ENCODE measurements at places on chromosomes 11 and 22. TPM values are rescaled to one million over a fixed set of nuclear protein-coding genes. Genes with fewer than 3 reads are reported as not detected.

DNA sequence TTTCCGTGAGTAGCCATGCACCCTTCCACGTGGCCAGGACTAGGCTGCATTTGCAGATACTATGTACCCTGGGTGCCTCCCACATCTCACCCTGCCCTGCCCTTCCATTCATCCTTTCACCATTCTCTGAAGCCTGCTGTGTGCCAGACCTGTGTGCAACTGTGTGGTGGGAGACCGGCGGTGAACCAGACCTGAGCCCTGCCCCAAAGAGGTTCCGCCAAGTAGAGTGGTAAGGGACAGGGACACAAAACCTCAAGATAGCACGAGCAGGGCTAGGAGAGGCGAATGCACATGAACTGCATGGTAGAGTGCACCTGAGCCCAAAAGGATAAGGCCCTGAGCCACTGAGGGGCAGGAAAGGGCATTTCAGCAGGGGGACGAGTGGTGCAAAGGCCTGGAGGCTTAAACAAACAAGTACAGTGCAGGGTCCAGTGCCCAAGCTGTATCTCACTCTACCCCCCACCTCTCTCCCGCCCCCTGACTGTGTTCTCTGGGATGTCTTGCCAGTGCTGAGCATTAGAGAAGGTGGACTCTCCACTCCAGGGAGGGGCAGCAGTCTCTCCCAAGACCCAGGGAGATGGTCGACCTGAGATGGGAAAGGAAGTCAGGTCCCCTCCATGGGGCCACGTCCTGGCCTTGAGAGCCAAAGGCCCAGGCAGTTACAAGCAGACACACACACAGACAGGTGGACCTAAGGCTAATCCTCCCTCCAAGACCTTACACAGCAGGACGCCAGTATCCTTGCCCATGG, 14.1 kb upstream of the ARAP1 start:
- no peak for DNase-seq

RAB36 gene
- 0.74 TPM for total RNA-seq

RIBC2 gene
- total RNA-seq, result not detected

- DNase-seq, result no peak
Observed at GRCh38 chr11:74449369-74449931, 17.9 kb downstream of the KCNE3 start.

- no peak for DNase-seq
Observed at GRCh38 chr11:129610125-129610524, 205.5 kb upstream of the TMEM45B start.

- no peak for DNase-seq
Observed at GRCh38 chr11:71580057-71581003, 2.3 kb downstream of the KRTAP5-11 start.

PRR33 gene
- 4.4 TPM for total RNA-seq

DNA sequence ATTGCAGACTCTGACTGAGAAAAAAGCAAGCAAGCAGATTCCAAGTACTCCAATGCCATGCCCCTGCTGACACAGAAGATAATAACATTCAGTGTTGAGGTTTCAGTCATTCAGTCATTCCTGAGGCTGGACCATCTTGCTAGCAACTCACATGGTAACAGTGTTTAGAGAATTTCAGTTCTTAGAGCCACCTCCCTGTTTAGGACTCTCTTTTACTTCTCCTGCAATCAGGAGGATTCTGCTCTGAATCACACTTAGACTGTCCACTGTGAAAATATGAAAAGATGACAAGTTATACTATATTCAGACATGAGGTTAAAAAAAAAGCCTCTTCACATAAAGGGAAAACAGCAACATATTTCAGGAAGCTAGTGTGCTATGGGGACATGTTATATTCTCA, 183.9 kb upstream of the CTSC start:
- DNase-seq, result no peak

GALR3 gene
- total RNA-seq, result not detected

GRCh38 chr11:35418282-35419183, 825 bp downstream of the SLC1A2 start:
- no peak for DNase-seq

OR5M8 gene
- total RNA-seq, result not detected

DNA sequence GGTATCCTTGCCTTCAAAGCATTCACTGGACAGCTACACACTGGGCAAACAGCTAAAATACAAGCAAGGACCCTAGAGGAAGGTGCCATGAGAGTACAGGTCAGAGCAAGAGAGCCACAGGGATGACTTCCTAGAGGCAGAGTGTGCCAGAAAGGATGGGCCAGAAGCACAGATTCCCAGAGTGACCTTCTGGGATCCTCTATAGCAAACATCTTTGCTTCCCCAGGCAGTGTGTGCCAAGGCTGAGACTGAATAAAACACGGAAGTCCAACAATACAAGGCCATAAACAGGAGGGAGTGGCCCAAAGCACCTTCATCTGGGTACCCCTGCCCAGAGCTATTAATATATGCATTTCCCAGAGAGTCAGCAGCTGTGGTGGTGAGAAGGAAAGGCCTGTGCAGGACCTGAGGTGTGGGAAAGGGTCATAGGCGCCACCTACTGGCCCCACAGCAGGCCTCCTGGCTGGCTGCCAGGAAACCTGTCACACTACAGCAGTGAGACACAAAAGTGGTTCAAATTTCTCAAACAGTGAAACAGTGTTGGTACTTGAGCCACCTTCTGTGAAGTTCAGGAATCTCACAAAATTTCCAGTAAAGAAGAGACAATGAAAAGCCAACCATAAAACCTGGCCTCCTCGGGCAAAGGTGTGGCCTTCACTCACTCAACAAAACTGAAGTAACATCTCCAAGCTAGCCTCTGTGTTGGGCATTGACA, 20.3 kb downstream of the CLPB start:
- peak; percentile 93 for DNase-seq

DNA sequence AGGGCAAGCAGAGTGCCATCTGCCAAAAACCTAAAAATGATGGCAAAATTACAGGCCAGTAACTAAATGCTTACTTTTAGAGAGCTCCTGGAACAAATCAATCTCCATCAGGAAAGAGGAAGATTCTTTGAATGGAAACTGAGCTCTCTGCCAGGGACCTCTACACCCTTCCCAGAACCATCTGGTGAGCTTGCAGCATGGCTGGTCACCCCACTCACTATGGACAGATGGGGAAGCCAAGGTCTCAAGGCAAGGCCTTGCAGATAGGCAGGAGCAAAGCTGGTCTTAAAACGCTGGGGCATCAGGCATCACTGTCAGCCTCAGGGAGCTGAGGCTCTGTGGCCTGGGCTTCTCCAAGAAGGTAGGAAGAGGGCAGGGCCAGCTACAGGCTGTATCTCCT, 36.2 kb downstream of the SERGEF start:
- DNase-seq, result no peak

DNA sequence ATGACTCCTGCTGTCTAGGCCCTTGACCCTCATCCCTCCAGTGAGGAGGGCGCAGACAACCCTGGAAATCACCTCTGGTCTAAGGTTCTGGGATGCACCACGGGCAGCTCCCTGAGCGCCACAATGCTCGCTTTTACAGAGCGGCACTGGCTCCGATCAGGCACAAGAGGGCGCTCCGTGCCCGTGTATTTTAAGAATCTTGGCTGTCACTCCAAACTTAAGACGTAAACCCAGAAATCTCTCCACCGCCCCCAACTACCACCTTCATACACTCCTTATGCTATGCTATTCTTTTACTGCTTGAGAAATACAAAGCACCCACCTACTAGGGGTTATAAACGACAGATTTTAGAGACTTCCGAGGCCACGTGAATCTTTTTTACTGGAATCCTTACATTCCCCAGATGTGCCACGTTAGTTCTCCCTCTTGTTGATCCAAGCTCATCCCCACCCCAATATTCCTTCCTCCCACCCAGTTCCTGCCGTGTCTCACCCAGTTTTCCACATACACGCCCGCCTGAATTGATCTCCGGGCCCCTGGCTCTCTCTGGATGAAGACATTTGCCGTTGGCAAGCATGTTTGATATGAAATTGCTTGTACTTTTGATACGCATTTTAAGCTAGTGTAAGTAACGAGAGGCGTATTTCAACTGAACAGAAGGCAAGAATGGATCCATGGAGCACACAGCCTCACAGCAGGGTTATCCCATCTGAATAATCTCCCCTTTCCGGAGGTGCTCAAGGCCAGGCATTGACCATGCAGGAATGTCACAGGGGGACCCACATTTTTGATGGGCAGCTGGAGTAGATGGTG, 453.5 kb downstream of the OPCML start:
- DNase-seq, result peak; percentile 55

GRCh38 chr11:7637447-7638157, 35.7 kb downstream of the CYB5R2 start:
- DNase-seq, result no peak

POU2AF1 gene
- total RNA-seq, result 0.62 TPM

BRSK2 gene
- total RNA-seq, result 0.74 TPM

DNA sequence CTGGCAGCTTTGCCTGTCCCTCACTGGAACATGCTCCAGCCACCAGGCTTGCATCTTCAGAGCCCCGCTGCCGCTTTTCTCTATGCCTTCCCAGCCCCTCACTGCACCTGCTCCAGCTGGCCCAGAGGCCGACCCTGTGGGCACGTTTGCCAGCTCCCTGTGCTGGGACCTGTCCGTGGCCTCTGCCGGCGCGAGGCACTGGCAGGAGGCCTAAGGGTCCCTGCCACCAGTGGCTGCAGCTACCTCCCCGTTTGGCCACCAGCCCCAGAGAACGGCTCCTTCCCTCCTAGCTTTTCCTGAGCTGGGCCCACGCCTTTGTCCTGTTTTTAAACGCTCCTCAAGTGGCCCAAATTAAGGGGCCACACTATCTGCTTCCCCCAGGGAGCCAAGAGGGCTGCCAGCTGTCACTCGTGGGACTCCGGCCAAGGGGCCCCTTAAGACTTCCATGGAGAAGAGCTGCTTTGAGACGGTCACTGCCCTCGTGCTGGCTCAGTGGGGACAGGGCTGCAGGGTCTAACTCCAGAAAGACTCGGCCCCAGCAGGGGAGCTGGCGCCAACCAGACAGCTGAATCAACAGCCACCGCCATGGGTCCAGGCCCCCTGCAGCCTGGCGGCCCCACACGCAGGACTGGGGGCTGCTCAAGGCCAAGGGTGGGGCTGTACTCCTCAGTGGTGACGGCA, 24.6 kb upstream of the WNT7B start:
- peak; percentile 59 for DNase-seq

GRCh38 chr11:69360606-69361005, 66.7 kb downstream of the MYEOV start:
- DNase-seq, result no peak

DPP3 gene
- 9.7 TPM for total RNA-seq

GRCh38 chr11:122038543-122038942, 77.5 kb downstream of the BLID start:
- no peak for DNase-seq

GRCh38 chr22:38753948-38754750, 1.6 kb downstream of the SUN2 start:
- peak; percentile 61 for DNase-seq

DNA sequence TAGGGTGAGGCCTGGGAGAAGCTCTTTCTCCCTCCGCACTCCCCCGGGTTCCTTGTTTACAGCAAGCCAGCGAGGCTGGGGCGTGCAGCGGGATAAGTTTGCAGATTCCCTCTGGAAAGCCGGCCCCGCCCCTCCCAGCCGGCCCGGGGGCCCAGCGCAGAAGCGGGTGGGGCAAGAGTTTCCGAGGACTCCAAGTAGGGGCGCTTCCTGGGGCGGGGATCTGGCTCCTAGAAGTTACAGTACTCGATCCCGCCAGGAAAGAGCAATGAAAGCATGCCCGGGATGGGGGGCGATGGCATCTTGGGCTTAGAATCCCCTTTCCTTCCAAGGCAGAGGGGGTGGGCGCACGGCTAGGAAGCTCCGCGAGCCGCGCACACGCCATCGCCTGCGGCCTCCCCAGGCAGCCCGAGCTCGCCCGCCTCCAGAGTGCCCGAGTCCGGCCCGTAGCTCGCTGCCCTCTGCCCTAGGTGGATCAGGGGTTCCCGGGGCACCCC, 385 bp downstream of the TST start:
- peak; percentile 85 for DNase-seq

Data from left ventricle myocardium superior (tissue), 1 donor.